Cardiac fibroblast (primary cell): ENCODE measurements at places on chromosomes 6 and 20.

- DNase-seq: peak; percentile 36
Observed at GRCh38 chr6:133877116-133877515, 11.8 kb upstream of the TCF21 start.

DNA sequence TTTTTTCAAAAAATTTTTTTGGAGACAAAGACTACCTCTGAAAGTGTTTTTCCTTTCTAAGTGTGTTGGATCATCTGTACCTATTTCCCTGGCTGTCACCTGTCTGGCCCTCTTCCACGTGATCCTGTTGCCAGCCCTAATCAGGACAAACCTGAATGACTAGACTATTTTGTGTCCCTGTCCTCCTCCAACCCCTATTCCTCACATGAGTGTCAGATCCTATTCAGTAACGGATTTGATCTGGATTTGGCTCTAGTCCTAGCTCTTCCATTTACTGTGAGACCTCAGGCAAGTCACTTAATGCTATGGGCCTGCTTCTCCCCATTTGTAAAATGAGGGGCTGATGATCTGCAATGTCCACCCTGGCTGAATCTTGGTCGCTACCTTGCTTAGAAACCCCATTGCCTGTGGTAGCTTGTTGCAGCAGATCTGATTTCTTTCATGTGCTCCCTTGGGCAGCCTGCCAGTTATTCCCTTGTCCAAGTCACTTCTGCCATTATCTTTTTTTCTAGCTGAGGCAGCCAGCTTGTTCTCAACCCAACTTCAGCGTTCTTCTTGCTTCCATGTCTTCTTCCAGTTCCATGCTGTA is 4.8 kb downstream of the PHF20 start:
- peak; percentile 54 for DNase-seq

GRCh38 chr20:58900397-58900796 is 47.9 kb downstream of the GNAS start:
- DNase-seq: peak; percentile 32

DNA sequence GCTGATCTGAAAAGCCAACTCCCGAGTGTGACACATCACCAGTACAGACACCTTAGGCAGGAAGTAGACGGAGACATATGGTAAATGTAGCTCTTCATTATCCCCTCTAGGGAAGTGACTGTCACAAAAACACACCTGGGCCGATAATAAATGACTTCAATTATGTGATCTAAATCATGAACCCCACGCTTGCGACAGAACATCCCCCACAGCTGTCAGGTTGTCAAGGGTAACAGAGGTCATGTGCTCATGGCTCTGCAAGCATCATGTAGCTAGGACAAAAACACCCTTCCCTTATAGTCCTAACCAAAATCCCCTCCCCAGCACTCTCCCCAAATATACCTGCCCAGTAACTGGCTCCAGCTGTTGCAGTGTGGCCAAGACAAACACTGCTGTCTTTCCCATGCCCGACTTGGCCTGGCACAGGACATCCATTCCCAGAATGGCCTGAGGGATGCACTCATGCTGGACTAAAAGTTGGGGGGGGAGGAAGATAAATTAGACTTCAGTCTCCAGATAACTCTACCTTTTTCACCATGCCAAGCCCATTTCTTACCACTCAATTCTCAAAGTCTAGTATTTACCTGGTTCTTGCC is 2.9 kb downstream of the DDX39B start:
- no peak for DNase-seq

GRCh38 chr20:23820493-23820892 is 6.0 kb downstream of the CST2 start:
- no peak for DNase-seq

GRCh38 chr20:61972636-61973508 is 92.8 kb downstream of the TAF4 start:
- DNase-seq: no peak

DNA sequence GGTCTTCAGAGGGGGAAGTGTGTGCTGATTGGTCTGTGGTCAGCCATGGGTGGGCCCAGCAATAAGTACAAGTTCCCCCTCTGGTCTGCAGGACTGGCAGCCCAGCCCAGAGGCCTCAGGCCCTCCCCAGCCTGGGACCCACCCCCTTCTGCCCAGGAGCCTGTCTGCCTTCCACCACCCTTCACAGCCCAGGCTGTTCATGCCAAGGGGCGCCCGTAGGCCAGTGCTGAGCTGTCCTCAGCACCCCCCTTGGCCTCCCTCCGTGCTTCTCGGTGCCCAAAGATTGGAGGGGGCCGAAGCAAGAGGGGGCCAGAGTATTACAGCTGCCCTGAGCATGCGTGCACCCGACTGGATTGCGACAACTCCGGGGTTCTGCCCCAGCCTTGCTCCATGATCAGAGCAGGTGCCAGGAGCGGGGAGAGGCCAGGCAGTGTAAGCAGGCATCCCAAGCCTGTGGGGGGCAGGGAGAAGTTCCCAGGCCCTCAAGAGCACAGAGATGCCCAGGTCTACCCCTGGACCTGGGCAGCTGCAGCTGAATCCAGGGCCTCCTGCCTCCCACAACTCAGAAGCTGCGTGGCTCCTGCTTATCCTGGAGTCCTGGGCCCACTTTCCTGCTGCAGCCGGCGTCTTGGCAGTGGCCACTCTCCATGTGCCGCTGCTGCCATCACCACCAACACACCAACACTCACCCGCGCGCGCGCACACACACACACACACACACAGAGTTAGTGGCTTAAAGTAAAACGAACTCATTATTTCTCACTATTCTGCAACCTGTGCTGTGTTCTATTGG is 33.3 kb downstream of the CST9L start:
- DNase-seq: no peak
